ENCODE measurements at places on chromosomes 11 and 22.

- peak; percentile 47 for DNase-seq
Observed at GRCh38 chr11:61332281-61332796, 566 bp downstream of the DDB1 start.

GRCh38 chr11:17378655-17379054, 9.8 kb downstream of the KCNJ11 start:
- DNase-seq, result no peak

DNA sequence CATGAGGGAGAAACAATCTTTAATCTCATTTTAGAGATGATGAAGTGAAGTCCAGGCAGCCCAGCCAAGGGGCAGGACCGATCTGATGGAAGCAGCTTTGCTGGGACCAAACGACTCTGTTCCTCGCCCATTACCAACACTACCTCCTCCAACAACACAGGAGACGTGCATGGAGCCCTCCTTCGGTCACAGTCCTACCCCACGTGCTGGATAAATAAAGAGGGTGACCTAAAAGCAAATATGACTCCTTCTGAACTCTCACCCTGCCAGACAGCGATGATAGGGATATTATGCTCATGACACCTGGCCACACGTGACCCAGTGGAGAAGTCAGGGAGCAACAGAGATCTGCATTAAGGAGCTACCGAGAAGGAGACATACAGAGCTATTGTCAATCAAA, 26.0 kb downstream of the SCGB1A1 start:
- no peak for DNase-seq

- DNase-seq, result peak; percentile 22
Observed at GRCh38 chr11:2664376-2664775, 35.4 kb downstream of the KCNQ1OT1 start.

GRCh38 chr11:16191868-16192240, 164.5 kb downstream of the SOX6 start:
- no peak for DNase-seq

GRCh38 chr11:21307874-21308273, 638.5 kb downstream of the NELL1 start:
- no peak for DNase-seq

- no peak for DNase-seq
Observed at GRCh38 chr11:64059339-64060140, 23.8 kb downstream of the FLRT1 start.

DNA sequence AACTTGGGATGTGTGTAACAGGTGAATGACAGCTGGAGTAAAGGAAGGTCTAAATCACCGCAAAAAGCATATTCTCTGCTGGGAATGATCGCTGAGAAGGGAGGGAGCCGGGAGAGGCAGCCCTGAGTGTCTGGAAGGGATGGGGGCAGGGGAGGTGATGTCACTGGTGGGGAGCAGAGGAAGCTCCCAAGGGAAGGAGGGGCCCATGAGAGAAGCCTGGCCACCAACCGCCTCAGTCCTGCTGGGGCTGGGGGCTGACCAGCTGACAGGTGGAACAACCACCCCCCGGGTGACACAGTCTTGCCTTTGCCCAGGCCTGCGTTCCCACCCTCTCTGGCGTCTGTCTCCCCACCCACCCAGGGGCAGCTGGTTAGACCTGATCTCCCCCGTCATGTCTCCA, 6.0 kb upstream of the FLRT1 start:
- DNase-seq, result no peak

- DNase-seq, result no peak
Observed at GRCh38 chr11:78800756-78801155, 226.1 kb upstream of the NARS2 start.

- DNase-seq, result no peak
Observed at GRCh38 chr22:48426466-48427380, 1401.0 kb downstream of the BRD1 start.

Data from liver (tissue), 10 donors.